ENCODE measurements at places on chromosomes 5 and 9.
A peak's percentile ranks its signal among the peaks of the same experiment; 100 is the strongest.

DNA sequence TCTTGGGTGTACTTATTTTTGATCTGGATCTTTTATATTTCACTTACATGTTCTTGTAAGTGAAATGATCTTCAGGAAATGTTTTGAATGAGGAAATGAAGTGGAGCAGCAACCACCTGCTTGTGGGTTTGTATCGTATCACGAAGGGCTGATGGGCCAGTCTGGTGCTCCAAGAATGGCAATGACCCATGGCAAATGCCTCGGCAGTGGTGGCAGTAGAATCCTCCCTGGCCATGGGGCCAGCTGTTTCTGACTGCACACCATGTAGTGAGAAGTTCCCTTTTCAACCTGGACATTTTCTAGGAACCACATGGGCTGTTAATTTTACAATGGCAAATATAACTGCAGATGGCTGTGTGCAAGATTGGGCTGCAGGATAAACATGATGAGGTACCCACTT lies 29.9 kb downstream of the MAT2B start:
- DNase-seq: peak; percentile 29

DNA sequence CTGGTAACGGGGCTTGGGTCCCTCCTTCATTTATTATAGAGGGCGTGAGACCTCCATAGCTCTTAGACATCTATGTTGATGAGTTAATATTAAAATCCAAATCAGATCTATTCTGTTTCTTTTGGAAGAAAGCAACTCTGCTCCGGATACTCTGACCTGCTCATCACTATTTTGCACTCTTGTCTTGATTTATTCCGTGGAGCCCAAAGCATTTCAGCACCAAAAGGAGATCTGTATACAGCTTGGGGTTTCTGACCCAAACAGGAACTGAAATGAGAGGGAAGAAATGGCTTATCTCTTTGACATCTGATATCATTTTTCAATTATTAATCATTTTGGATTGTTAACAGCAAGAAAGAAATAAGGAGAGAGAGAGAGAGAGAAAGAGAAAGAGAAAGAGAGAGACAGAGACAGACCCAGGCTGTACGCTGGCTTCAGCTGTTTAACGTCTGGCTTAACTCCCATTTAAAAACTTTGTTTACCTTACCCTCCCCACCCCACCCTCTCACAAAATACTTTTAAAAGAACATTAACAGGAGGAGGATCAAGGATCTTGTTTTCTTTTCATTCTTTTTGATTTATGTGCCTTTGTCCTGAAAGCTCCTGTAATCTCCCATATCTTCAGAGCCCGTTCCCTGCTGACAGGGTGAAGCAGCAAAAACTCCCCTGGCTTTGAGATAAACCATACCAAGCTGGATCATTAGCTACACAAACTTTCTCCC lies 231.4 kb upstream of the TUT7 start:
- no peak for DNase-seq

- DNase-seq: no peak
Observed at GRCh38 chr5:74589204-74590056, 51.1 kb downstream of the ENC1 start.

DNA sequence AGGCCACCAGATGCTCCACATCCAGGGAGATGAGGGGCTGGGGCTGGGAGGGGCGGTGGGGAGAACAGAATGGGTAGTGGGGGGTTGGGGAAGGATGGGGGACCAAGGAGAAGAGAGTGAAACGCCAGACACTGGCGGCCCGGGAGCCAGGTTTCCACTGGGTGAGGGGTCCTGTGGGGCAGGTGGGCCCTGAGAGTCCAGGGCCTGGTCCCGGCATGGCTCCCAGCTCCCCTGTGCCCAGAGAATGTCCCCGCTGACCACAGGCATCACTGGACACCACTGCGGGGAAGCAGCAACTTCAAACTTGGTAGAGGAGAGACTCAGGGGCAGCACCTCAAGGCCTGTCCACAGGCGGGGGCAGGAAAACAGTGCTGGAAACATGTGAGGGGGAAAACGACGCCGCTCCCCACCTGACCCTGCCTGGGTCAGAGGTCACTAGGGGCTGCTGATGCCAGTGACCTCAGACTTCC lies 13.2 kb downstream of the NINJ1 start:
- DNase-seq: no peak

DNA sequence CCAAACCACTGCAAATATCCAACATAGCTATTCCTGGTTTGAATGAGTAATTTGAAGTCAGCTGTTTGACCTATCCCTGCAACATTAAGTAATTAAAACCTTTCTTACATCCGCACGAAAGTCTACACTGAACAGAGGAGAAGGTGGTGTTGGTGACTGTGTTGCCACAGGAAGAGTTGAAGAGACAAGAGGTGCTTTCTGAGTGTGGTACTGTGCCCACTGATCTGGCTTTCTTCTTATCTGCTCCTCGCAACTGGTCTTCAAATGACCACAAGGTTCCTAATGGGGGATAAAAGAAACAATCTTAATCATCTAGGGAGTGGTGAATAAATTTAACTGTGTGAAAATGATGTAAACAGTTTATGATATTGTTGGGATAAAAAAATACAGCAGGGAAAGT lies 29.4 kb upstream of the PDCL start:
- no peak for DNase-seq

- DNase-seq: peak; percentile 26
Observed at GRCh38 chr9:134785325-134786108, 95.1 kb upstream of the FCN2 start.

GRCh38 chr9:107727086-107727780 lies 237.7 kb upstream of the KLF4 start:
- no peak for DNase-seq

- DNase-seq: no peak
Observed at GRCh38 chr5:158430166-158430797, 571.3 kb upstream of the CLINT1 start.

- DNase-seq: no peak
Observed at GRCh38 chr5:54825005-54825404, 160.4 kb downstream of the ESM1 start.

GRCh38 chr9:4700932-4701331 lies 21.6 kb downstream of the CDC37L1 start:
- no peak for DNase-seq

GRCh38 chr9:83526901-83527300 lies 11.3 kb downstream of the FRMD3 start:
- DNase-seq: peak; percentile 88

GRCh38 chr9:138073808-138074207 lies 196.2 kb downstream of the CACNA1B start:
- no peak for DNase-seq

GRCh38 chr5:119079318-119079921 lies 8.5 kb downstream of the DMXL1 start:
- DNase-seq: no peak

DNA sequence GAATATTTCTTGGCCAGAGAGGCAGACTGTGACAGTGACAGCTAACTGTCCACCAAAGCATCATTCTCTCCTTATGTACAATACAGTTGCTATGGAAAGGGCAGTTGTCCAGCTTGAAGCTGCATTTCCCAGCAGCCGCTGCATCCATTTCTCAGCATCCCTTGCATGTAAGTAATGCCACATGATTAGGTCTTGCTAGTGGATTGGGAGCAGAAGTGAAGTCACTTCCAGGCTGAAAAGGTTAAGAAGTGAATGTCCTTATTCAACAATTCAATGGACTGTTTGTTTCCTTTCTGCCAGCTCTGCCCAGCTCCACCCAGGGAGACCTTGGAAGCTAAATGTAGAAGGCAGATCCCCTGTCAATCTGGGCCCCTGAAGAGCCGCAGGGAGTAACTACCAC lies 26.1 kb upstream of the RETREG1 start:
- no peak for DNase-seq

- no peak for DNase-seq
Observed at GRCh38 chr5:165844571-165844970, 2339.2 kb downstream of the MAT2B start.

All from NCI-H69 (cell line).